ENCODE measurements at places on chromosomes 3 and 15. TPM values are rescaled to one million over a fixed set of nuclear protein-coding genes. Genes with fewer than 3 reads are reported as not detected.

- DNase-seq = no peak
These were observed 27.8 kb upstream of the RPL32 start for GRCh38 chr3:12869035-12869621.

- no peak for DNase-seq
These were observed 86.9 kb downstream of the ATP10A start for GRCh38 chr15:25776071-25776746.

GRCh38 chr3:110067527-110067926 is 730.2 kb upstream of the DPPA4 start:
- no peak for DNase-seq

GRCh38 chr15:67164811-67165253 is 89.6 kb downstream of the AAGAB start:
- DNase-seq = no peak

DNA sequence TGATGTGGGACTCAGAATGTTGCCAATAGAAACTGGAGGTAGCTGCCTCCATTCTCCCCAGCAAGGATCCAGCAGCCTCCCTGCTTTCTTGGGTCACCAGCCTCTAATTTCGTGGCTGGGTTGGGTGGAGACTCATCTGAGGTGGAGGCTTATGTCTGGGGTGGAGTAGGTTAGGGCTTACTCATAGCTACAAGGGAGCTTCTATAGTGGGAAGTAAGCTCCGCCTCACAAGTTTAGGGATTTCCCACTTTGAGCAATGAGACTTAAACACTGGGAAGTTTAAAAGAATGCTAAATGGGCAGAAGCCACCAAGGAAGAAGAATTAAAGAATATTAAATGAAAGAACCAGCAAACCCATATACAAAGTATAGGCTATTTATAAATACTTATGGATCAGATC is 63.8 kb downstream of the GJD2 start:
- no peak for DNase-seq

GRCh38 chr15:101276501-101277037 is 716 bp downstream of the SELENOS start:
- no peak for DNase-seq

- DNase-seq = no peak
These were observed 300.6 kb downstream of the SATB1 start for GRCh38 chr3:18124501-18124900.

GRCh38 chr3:188046561-188047211 is 107.3 kb upstream of the LPP start:
- no peak for DNase-seq

GRCh38 chr15:84772467-84772866 is 24.1 kb downstream of the ZNF592 start:
- no peak for DNase-seq

DNA sequence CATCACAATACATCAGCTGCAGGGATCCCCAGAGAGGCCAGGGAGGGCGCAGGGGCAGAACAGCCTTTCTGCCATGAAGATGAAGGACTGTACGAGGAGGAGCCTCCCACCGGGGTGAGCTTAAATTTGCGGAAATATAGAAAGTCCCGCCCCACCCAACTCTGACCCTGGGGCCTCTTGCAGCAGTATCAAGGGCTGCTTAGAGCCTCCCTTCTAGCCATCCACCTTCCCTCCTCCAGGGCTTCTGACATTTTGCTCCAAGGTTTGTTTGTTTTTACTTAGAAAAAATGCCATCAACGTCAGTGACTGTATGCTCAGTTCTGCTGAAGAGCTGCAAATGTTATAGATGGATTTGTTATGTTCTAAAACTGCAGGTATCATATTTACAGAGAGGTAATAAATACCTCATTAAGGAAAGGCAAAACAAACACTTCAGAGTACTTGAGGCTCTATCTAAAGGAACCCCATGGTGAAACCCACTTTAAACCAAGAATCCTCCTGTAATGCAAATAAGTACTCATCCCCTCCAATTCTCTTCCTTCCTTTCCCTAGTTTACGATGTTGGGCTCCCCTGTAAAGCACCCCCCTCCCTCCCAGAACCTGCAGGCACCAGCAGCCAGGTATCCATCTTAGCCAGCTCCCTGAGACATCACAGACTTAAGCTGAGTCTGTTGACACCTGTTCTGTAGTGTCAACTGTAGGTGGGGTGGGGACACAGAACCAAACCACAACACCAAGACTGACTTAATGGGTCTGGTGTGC is 30.5 kb downstream of the RFTN1 start:
- DNase-seq = no peak

- no peak for DNase-seq
These were observed 109.2 kb downstream of the NEDD4 start for GRCh38 chr15:55884223-55884622.

DNA sequence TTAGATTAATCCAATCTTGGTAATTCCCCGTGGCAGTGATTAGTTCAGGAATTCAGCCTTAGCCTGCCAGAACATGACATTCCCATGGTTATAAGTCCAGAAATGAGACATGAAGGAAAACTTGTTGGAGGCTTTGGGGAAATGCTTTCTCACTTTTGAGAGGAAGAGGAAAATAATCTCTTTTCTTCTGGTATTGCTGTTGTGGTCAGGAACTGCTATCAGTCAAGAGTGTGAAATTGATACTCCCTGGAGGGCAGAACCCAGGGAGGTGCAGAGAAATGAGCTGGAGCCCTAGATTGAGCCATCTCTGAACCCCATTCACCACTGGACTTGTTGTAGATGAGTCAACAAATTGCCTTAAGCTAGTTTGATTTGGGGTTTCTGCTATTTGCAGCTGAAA is 38.6 kb upstream of the APH1B start:
- DNase-seq = no peak

- DNase-seq = no peak
These were observed 4.4 kb downstream of the INSYN1 start for GRCh38 chr15:73748730-73749129.

GRCh38 chr3:53253707-53254508 is 1.9 kb downstream of the TKT start:
- no peak for DNase-seq

The NCK1 gene
- 45.6 TPM for total RNA-seq

The ACAA1 gene
- 52.6 TPM for total RNA-seq

The TMEM40 gene
- not detected for total RNA-seq

The BTLA gene
- not detected for total RNA-seq

The GRAMD2A gene
- total RNA-seq = not detected

The INKA1 gene
- total RNA-seq = not detected

The CTXND1 gene
- 0.11 TPM for total RNA-seq

The SERPINI2 gene
- total RNA-seq = not detected

The PLA2G4D gene
- not detected for total RNA-seq
